ENCODE measurements at places on chromosomes 13 and 19.
A peak's percentile ranks its signal among the peaks of the same experiment; 100 is the strongest.

- no peak for DNase-seq
Observed at GRCh38 chr13:106998664-106999063, 430.7 kb upstream of the ARGLU1 start.

DNA sequence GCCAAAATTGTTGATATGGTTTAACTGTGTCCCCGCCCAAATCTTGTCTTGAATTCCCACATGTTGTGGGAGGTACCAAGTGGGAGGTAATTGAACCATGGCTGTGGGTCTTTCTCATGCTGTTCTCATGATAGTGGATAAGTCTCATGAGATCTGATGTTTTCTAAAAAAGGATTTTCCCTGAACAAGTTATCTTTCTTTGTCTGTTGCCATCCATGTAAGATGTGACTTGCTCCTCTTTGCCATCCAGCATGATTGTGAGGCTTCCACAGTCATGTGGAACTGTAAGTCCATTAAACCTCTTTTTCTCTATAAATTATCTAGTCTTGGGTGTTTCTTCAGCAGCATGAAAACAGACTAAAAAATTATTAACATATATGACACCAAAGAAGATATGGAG lies 986.7 kb upstream of the MIR17HG start:
- no peak for DNase-seq

DNA sequence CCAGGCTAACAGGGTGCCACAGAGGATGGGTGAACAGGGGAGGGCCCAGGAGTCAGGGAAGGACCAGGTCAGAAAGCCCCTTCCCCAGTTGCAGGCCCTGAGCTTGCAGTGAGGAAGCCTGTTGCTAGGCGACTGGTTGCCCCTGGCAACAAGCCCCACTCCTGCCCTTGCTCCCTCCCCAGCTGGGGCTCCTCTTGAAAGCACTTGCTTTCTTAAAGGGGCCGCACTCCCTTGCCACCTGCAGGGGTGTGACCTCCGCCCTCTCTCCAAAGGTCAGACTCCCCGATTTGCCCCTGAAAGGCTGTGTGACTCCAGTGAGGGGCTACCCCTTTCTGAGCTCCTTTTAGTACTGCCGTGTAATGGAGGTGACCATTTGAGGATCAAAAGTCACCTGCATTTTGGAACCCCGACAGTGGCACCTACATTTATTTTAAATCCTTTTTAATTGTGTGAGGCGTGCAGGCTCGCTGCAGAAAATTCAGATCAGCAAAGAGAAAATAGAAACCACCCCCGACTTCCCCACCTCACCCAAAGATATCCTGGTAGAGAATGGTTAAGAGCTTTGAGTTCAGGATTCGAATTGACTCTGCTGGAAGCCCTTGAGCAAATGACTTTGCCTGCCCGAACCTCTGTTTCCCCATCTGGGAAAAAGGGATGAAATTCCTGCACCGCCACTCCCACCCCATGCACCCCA lies 4.8 kb downstream of the FCHO1 start:
- peak; percentile 66 for DNase-seq

- no peak for DNase-seq
Observed at GRCh38 chr19:49272204-49272603, 52.8 kb downstream of the SLC6A16 start.

GRCh38 chr13:25345576-25345975 lies 26.2 kb upstream of the ATP8A2 start:
- DNase-seq: no peak

DNA sequence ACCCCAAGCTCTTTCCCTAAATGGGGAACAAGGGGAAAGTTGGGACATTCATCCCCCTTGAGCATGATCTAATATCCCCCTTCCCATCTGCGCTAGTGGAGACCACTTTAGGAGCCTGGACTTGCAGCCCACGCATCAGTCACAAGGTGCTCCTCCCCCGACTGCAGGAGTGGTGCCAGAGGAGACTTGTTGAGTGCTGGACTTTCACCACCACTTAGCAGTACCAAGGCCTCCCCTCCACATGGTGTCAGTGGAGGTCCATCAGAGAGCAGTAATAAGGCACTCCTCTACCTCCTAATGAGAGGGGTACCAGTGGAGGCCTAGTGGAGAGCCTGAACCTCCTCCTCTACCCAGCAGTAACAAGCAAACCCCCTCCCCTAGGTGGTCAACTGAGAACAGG lies 22.5 kb downstream of the CAB39L start:
- DNase-seq: peak; percentile 42

DNA sequence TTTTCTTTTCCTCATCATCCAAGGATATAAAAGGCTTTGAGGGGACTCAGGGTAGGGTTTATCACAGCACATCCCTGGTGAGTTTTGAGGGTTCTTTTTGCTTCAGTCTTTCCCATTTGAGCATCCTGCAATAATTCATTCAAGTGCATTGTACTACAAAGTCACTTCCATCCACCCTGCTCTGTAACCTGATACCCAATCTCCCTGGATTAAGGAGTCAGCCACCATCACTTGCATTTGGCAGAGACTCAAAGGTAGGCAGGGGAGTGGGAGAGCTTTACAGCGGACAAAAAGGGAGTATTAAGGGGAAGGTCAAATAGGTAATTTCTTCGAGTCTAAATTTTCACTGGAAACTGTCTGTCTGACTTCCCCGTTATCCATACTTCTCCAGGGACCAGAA lies 216.1 kb upstream of the TMTC4 start:
- no peak for DNase-seq

GRCh38 chr13:65593298-65593874 lies 1636.8 kb downstream of the PCDH9 start:
- DNase-seq: no peak

DNA sequence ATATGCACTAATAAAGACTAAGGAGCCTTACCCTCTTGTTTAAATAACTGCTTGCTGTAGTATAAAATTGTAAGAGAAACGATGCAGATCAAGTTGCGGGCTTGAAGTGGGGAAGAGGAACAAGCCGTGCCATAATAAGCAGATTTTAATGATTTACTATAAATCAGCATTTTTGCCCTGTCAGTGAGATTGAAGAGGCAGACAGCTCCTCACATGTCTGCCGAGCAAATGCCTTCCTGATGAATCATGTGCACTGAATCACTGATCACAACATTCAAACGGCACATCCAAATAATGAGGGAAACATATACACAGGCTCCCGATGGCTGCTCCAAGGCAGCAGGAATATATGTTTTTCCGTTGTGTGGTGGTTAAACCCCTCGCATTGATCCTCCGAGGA lies 282.9 kb downstream of the TSHZ3 start:
- no peak for DNase-seq

DNA sequence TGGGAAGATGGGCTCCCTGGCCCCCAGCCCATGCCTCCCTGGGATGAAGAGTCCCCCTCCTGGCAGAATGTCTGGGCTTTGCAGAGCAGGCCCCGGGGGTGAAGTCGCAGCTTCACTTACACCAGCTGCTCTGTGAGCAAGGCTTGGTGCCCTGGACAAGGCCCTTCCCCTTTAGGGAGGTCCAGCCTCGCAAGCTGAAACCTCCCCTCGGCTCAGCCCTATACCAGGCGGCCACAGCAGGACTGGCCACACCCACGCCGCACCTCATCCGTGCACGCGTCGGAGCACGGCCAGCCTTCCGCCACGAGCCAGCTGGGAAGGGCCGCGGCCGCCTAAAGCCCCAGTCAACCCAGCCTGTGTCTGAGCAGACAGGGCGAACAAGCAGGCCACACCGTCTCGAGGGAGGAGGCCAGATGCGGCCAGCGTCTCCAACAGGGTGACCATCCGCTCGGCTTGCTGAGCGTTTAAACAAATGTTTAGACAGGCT lies 83.2 kb upstream of the MCF2L start:
- peak; percentile 88 for DNase-seq

GRCh38 chr19:53642381-53643099 lies 10.7 kb downstream of the DPRX start:
- no peak for DNase-seq

DNA sequence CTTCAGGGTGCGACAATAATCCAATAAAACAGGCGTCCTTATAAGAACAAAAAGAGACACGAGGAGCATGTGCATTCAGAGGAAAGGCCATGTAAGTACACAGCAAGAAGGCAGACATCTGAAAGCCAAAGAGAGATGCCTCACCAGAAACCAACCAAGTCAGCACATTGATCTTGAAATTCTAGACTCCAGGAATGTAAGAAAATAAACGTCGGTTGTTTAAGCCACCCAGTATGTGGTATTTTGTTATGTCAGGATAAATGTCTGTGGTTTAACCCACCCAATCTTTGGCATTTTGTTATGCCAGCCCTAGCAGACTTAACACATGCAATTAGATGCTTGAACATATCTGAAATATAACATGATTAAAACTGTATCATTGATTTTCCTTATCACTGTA lies 452.0 kb downstream of the SLITRK6 start:
- no peak for DNase-seq

GRCh38 chr13:75682326-75682725 lies 46.2 kb downstream of the LMO7 start:
- DNase-seq: no peak

DNA sequence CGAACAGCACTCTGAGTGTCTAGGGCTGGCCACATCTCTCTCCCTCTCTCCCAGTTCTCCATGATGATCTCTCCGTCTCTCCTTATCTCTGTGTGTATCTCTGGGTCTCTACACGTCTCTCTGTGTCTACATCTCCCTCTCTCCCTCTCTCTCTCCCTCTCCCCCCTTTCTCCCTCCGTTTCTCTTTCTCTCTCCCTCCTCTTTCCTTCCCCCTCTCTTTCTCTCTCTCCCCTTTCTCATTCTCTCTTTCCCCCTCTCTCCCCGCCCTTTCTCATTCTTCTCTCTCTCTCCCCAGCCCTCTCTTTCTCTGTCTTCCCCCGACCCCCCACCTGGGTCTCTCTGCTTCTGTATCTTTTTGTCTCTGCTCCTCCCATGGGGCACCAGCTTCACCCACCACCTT lies 21.3 kb upstream of the TNFAIP8L1 start:
- DNase-seq: no peak

- DNase-seq: peak; percentile 46
Observed at GRCh38 chr19:16661480-16662034, 618 bp downstream of the TMEM38A start.

DNA sequence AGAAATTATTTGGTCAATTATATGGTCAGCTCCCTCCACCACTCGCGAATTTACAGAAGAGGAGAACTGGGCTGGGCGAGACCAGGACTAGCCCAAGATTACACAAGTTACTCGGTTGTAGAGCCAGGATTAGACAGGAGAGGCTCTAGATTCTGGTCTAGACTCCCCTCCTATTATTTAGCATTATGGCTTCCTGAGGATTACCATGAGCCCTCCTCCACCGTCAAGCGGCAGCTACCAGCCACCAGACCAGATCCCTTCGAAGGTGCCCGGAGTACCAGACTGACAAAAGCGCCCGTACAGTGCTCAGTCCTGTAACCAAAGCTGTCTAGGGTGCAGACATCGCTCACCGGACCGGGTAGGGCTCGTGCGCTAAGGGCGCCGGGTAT lies 497 bp upstream of the MLNR start:
- DNase-seq: peak; percentile 70

- no peak for DNase-seq
Observed at GRCh38 chr19:50638600-50638999, 1.1 kb downstream of the SYT3 start.

DNA sequence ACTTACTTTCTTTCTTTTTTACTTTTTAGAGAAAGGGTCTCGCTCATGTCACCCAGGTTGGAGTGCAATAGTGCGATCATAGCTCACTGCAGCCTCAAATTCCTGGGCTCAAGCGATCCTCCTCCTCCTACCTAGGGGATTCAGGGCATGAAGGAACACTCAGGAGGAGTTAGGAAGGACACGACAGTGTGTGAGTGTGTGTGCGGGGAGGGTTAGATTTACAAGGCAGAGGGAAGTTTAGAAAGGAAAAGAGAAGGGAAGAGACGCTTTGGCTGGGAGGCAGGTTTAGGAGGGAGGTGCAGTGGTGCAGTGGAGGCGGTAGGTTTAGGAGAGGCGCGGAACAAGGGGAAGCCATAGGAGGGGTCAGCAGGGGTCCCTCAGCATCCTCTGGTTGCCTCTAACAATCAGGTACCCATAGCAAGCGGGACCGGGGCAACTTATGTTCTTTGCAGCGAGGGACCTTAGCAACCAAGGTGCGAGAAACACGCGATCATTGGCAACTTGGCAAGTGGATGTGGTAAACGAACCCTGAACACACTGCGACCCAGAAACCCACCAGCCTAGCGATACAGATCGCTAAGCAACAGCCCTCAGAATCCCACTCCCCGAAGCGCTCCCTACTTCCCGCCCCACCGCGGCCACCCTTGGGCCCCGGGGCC lies 501 bp downstream of the SIRT2 start:
- DNase-seq: peak; percentile 70

- DNase-seq: no peak
Observed at GRCh38 chr13:100962585-100962984, 288.0 kb upstream of the TMTC4 start.

DNA sequence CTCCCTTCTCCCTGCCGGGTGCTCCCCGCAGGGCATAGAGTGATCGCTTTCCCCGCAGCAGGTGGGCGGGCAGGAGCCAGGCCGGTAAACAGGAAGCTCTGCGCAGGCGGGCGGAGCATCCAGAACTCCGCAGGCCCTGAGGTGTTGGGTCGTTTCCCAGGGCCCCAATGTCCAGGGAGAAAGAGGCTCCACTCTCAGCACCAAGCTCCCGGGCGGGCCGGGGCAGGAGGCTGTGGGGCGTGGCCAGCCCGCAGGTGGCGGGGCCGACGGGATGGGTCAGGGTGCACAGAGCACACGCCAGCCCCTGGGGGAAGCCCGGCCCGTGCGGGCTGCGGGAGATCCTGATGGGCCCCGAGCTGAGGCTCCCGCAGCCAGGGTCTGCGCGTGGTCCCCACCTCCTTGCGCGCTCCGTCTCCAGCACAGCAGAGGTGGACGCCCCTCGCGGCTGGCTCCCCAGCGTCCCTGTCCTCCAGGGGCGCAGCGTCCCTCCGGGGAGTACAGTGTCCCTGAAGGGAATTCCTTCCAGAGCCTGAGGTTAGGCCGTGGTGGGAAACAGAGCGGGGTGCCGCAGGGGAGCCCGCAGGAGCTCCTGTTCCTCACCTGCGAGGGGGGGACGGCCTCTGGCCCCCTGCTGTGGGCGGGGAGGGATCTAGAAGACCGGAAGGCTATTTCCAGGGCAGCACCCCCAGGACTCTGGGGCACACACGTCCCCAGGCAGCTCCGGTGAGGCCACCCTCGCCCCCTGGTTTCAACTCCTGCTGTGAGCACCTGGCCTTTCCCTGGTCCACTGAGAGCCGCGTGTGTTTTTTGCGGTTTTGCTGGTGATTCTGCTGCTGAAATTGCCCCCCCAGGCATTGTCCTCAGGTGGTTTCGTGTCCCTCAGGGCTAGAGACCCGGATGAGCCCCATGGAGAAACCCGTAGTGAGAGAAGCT lies 12.2 kb downstream of the PIP5K1C start:
- DNase-seq: peak; percentile 84

DNA sequence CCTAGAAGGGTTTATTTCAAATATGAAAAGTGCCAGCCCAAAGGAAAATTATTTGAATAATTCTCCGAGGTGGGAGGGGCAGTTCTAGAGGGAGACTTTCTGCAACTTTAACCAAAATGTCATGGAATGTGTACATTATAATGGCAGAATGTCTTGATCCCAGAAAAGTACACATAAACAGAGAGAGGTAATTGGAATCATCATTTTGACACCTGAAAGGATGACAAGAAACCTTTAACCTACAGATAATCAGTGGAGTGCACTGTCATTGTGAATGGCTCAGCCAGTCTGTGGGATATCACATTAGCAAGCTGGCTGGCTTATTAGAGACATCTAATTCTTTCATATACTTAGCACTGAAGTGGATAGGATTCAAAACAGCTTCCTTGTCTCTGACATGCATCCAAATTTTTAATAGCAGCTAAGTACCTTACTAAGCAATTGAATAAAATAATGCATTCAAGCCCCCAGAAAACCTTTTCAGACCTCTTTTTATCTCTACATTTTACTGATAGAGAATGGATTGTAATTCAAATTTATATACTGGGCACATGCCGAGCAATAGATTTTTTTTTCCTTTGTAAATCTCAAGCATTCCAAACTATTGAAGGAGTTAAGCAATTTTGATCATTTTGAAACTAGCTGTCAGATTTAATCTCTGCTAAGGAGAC lies 468.6 kb downstream of the COG6 start:
- no peak for DNase-seq
